Stimulated activated CD4-positive, alpha-beta T cell treated with anti-CD3 and anti-CD28 coated beads, Interleukin-1b, Interleukin-23, amount 100 ng/mL, for 1 hour (primary cell): ENCODE measurements at places on chromosomes 11 and 22.

DNA sequence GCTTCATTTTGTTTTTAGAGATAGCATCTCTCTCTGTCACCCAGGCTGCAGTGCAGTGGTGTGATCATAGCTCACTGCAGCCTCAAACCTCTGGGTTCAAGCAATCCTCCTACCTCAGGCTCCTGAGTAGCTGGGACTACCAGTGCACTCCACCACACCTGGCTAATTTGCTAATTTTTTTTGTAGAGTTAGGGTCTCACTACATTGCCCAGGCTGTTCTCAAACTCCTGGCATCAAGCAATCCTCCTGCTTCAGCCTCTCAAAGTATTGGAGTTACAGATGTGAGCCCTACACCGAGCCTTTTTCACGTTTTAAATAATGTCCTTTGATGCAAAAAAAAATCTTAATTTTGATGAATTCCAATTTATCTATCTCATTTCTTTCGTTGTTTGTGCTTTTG lies 75.4 kb upstream of the LINC01488 start:
- DNase-seq, result no peak

DNA sequence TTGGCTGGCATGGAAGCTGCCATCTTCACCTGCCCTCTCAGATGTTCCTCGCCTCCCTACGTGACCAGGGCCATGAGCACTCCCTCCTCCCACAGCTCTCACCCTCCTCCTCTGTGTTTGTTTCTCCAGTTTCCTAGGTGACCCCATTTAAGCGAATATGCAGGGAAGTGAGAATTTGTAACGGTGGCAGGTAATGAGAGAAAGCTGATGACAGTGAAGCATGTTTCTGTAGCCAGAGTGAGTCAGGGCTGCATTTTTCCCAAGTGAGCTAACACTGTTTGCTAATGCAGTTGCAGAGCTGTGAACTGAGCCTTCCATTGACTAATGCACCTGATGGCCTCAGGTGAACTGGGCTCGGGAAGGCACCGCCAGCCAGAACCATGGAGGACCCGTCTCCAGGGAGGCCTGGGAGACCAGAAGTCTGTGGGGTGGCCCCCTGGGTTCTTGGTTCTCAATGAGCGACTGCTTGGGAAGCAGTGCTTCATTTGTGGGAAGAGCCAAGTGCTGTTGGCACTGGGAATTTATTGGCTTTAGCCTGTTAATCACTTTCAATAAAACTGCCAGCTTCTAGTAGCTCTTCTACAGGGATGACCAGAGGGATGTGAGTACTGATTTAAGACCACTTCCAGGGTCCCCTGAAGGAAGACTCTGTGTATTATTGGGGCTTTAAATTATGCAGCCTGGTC lies 64.5 kb downstream of the BARX2 start:
- no peak for DNase-seq

GRCh38 chr11:61482513-61482912 lies 26.0 kb upstream of the LRRC10B start:
- DNase-seq, result no peak

- no peak for DNase-seq
These were observed 3.9 kb downstream of the MAML2 start for GRCh38 chr11:96338910-96339705.
